ENCODE measurements at places on chromosomes 5 and 9. TPM values are rescaled to one million over a fixed set of nuclear protein-coding genes. Genes with fewer than 3 reads are reported as not detected.

The PDCD1LG2 gene
- 0.78 TPM for total RNA-seq

The SNCAIP gene
- total RNA-seq, result 4.0 TPM

The IFNA13 gene
- total RNA-seq, result not detected

The SIT1 gene
- total RNA-seq, result 0.78 TPM

The ZFP2 gene
- 5.1 TPM for total RNA-seq

The OTP gene
- not detected for total RNA-seq

The CHSY3 gene
- total RNA-seq, result 5.6 TPM

The TESK1 gene
- 43.2 TPM for total RNA-seq

- no peak overlapping the region for H3K27ac ChIP-seq
- DNase-seq, result no peak
- H3K4me3 ChIP-seq, result no peak overlapping the region
These were observed 17.1 kb upstream of the CDC23 start for GRCh38 chr5:138230261-138230660.

DNA sequence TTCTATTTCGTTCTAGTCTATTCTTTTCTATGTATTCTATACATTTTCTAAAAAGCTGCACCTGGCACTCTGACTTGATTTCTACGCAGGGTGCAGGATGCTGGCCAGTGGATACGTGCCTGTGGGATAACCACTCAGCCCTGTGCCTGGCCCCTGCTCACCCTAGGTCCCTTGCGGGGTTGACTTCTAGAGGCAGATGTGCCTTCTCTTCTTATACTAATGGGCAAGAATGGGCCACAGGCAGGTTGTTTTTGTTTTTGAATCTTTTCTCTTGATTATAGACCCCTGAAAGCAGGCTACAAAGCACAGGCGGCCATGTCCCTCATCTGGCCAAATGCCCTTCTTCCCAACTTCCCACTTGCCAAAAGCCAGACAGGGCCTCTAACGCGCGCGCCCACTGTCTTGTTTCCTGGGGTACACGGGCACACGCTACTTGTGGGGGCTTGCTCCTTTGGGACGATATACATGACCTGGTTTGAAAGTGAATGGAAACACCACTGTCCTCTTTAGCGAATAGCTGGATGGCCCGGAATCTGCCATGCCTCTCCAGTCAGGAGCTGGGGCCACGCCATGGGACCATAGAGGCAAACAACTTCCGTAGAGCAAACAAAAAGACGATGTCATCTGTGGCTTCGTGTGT lies 162.7 kb upstream of the IRX2 start:
- H3K36me3 ChIP-seq, result no peaks in the 10 kb centered on the region
- H3K4me3 ChIP-seq, result no peak overlapping the region
- H3K4me1 ChIP-seq, result no peaks in the 10 kb centered on the region
- H3K27me3 ChIP-seq, result no peaks in the 10 kb centered on the region
- no peak for DNase-seq

GRCh38 chr9:70385426-70385825 lies 29.0 kb downstream of the KLF9 start:
- H3K27ac ChIP-seq, result no peak overlapping the region

- H3K4me1 ChIP-seq, result no peaks in the 10 kb centered on the region
- peaks cover 35% of the 10 kb centered on the region for H3K36me3 ChIP-seq
- no peak for DNase-seq
- H3K27ac ChIP-seq, result no peak overlapping the region
- no peaks in the 10 kb centered on the region for H3K27me3 ChIP-seq
These were observed 7.3 kb upstream of the SCAI start for GRCh38 chr9:125150349-125151245.

GRCh38 chr9:37915911-37916470 lies 12.1 kb upstream of the SLC25A51 start:
- no peak overlapping the region for H3K4me3 ChIP-seq
- no peak for DNase-seq
- H3K36me3 ChIP-seq, result no peaks in the 10 kb centered on the region
- H3K4me1 ChIP-seq, result peaks cover 16% of the 10 kb centered on the region

GRCh38 chr9:38227656-38228055 lies 158.6 kb upstream of the SHB start:
- H3K27me3 ChIP-seq, result no peaks in the 10 kb centered on the region
- no peak overlapping the region for H3K4me3 ChIP-seq
- H3K4me1 ChIP-seq, result peaks cover 10% of the 10 kb centered on the region
- no peak overlapping the region for H3K27ac ChIP-seq

DNA sequence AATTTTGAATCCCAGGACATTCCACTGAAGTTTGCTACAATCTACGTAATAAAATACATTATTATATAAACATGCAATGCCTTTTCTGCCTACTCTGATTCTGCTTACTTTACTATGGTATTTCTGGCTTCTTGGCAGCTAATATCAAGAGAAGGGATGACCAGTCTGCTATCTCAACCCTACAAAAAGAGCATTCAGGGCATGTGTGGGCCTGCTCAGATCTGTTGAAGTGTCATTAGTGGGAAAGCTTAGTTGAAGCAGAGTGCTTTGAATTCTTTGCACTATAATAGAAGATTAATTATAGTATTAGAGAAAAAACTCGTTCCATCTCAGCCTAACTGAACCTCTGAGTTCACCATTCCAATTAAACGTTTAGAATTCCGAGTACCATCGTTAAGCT lies 339.5 kb upstream of the ISL1 start:
- no peak overlapping the region for H3K4me3 ChIP-seq
- no peak overlapping the region for H3K27ac ChIP-seq
- no peak for DNase-seq
- no peaks in the 10 kb centered on the region for H3K27me3 ChIP-seq
- H3K36me3 ChIP-seq, result no peaks in the 10 kb centered on the region
- H3K4me1 ChIP-seq, result no peaks in the 10 kb centered on the region

DNA sequence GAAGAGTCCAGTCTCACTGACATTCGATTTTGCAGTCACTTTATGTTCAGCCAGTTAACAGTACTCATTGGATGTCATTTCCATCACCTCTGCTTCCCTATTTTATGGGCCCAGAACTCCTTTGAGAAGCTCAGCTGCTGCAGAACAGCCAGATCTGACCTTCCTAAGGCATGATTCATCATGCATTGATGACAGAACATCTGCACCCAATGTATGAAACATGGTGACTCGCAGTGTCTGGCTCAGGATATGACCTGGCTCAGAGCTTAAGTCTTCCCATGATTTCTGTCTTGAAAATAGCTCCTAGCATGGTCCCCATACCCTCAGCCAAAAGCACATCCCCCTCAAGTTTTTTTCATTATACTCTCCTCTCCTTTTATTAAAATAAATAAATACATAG lies 92.6 kb upstream of the TRIM32 start:
- H3K4me3 ChIP-seq, result no peak overlapping the region
- H3K4me1 ChIP-seq, result no peaks in the 10 kb centered on the region
- no peaks in the 10 kb centered on the region for H3K27me3 ChIP-seq
- no peak overlapping the region for H3K27ac ChIP-seq
- no peaks in the 10 kb centered on the region for H3K36me3 ChIP-seq
- DNase-seq, result no peak

- DNase-seq, result no peak
- no peak overlapping the region for H3K27ac ChIP-seq
- no peaks in the 10 kb centered on the region for H3K36me3 ChIP-seq
- H3K27me3 ChIP-seq, result no peaks in the 10 kb centered on the region
- no peak overlapping the region for H3K4me3 ChIP-seq
These were observed 243.6 kb downstream of the PBX3 start for GRCh38 chr9:125990793-125991220.

DNA sequence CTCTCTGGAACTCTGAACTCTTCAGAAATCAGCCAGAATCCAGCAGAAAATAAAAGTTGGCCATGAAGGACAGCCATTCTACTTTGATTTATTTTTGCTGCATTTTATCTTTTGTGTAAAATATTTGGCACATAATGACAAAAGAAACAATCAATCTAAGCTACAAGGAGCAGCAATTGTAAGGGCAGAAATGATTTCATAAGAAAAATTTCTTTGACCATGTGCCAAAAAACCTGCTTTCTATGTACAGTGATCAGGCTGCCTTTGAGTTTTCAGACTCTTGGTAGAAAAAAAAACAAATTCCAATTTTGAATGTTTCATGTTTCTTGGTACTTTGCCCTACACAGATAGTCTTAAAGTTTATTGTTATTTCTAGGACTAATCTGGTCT lies 69.8 kb upstream of the SLC1A3 start:
- H3K4me3 ChIP-seq, result no peak overlapping the region
- no peak overlapping the region for H3K27ac ChIP-seq

DNA sequence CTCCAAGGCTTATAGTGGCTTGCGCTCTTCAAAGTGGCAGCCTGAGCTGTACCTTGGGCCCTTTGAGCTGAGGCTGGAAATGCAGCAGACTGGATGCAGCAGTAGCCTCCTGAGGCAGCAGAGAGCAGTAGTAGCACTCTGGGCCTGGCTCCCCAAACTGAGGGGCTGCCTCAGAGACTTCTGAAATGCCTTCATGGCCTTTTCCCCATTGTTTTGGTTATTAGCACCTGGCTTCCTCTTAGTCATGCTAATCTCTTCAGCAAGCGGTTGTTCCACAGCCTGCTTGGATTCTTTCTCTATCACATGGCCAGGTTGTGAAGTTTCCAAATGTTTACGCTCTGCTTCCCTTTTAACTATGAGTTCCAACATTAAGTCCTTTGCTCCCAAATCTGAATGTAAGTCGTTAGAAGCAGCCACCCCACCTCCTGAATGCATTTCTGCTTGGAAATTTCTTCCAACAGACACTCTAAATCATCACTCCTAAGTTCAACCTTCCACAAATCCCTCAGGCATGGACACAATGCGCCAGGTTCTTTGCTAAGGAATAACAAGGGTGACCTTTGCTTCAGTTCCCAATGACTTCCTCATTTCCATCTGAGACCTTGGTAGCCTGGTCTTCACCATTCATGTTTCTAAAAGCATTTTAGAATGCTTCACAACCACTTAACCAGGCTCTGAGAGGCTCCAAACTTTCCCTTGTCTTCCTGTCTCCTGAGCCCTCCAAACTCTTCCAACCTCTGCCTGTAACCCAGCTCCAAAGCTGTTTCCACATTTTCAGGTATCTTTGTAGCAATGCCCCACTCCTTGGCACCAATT lies 145.8 kb downstream of the ZDHHC21 start:
- H3K4me1 ChIP-seq, result no peaks in the 10 kb centered on the region
- no peaks in the 10 kb centered on the region for H3K27me3 ChIP-seq
- H3K4me3 ChIP-seq, result no peak overlapping the region
- no peak for DNase-seq
- no peak overlapping the region for H3K27ac ChIP-seq

DNA sequence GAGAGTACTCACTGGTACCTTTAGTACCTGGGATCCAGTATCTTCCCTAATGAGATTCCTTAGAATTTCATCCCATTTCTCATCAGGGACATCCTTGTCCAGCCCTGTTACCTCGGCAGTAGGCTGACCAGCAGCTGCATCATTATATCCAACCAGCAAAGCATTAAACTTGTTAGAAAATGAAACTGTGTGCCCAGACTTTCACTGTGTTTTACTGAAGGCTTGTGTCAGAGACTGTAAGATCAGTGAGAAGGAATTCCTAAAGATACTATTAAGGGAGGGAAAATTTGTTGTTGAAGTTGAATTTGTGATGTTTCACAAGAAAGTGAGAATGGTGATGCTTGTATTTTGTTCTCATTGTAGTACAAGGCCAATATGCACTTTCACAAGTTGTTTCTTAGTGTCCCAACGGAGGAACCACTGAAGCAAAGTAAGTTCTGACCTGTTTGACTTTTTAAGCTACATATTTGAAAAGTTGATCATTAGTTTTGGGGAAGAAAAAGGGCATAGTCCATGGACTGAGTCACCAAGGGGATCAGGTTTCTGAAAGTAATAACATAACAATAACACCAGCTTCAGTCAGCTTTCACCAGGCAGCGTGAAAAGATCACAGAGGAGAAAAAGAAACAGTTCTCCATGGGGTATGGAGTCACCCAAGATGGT lies 48.8 kb downstream of the GRAMD2B start:
- H3K36me3 ChIP-seq, result peaks cover 32% of the 10 kb centered on the region
- no peak for DNase-seq
- H3K27me3 ChIP-seq, result no peaks in the 10 kb centered on the region
- H3K4me3 ChIP-seq, result no peak overlapping the region

All from thyroid gland (tissue), 4 donors.